Spinal cord (tissue), 10 donors: ENCODE measurements at places on chromosomes 1 and 21. TPM values are rescaled to one million over a fixed set of nuclear protein-coding genes. Genes with fewer than 3 reads are reported as not detected.

Gene MNDA
- total RNA-seq, result 4.4 TPM

Gene MTARC2
- total RNA-seq, result 16.5 TPM

Gene SPRR2F
- total RNA-seq, result 0.22 TPM

Gene LGR6
- total RNA-seq, result 1.0 TPM

Gene B3GALT5
- 3.1 TPM for total RNA-seq
